ENCODE measurements at places on chromosomes 7 and 10.
A peak's percentile ranks its signal among the peaks of the same experiment; 100 is the strongest.

DNA sequence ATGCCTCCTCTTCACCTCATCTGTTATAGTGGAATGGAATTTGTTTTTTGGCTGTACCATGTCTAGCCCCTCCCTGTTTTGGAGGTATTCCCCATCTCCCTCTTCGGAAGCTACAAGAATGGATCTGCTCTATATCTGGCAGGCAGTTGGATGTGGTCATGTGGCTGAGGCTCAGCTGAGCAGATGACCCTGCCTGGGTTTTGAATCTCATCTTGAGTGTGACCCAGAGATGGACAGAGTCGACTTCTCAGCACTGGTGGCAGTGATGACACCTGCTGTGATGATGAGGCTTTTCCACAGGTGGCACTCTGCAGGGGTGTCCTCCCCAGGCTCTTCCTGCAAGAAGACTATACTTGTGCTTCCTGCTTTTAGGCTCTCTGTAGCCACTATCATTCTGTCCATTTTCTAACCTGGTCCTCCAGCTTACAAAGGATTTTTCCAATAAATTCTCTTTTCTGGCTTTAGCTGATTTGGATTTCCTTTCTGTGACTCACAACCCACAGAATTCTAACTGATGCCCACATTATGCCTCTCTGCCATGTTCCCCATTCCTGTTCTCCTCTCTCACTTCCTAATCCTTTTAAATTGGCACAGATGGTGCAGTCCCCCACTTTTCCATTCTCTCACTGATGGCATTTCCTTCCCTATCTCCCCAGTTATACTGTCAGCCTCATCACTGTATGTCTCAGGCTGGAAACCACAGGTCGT is 7.5 kb upstream of the ARHGAP22 start:
- peak; percentile 53 for DNase-seq

- peak; percentile 50 for DNase-seq
Observed at GRCh38 chr7:116173051-116174028, 37.0 kb upstream of the TES start.

DNA sequence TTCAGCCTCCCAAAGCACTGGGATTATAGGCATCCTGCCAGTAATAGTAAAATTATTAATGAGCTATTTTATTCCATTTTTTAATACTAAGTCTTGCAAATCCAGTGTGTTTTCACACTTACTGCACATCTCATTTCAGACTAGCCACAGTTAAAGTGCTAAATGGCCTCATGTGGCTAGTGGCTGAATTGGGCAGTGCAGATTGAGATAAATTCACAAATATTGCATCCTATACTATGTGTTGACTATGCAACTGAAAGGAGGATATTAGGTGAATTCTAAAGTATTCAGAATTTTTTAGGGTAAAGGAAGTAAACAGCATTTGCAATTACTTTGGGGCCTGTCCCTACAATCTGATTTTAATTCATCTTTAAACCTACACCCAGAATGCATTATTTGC is 10.2 kb downstream of the APBB1IP start:
- no peak for DNase-seq

- DNase-seq: peak; percentile 55
Observed at GRCh38 chr10:88793712-88794299, 8.7 kb upstream of the LIPM start.

- peak; percentile 68 for DNase-seq
Observed at GRCh38 chr7:54811846-54812254, 52.8 kb upstream of the SEC61G start.

DNA sequence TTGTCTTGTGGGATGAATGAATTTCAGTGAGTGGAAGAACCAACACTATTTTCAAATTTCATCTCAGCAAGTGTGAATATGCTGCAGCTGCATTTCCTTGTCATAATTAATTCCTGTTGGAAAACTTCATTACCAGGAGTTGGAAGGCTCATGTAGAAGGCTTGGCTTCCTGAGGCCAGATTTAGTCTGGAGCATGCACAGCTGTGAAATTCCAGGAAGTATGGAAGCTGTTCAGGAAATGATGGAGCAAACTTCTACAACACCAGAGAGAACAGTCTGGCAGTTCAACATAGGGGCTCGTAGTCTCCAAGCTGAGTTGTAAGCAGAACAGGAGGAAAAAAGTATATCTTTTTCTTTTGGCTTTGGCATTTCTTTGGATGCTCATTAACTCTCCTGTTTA is 1439.9 kb upstream of the CELF2 start:
- no peak for DNase-seq

- DNase-seq: no peak
Observed at GRCh38 chr10:110416776-110417711, 80.7 kb upstream of the DUSP5 start.
